ENCODE measurements at places on chromosomes 12 and 14. TPM values are rescaled to one million over a fixed set of nuclear protein-coding genes. Genes with fewer than 3 reads are reported as not detected.

The PARP11 gene
- 2.5 TPM for total RNA-seq

The EML5 gene
- total RNA-seq = under 0.01 TPM

The GNB3 gene
- 1.6 TPM for total RNA-seq

The SPTB gene
- under 0.01 TPM for total RNA-seq

The POLE2 gene
- 10.3 TPM for total RNA-seq

Measured in aortic smooth muscle cell (primary cell).